ENCODE measurements at places on chromosomes 6 and 20.

- no peak for DNase-seq
Observed at GRCh38 chr6:43260791-43261190, 17.5 kb downstream of the TTBK1 start.

- no peak for DNase-seq
Observed at GRCh38 chr6:134519465-134519864, 201.6 kb upstream of the SGK1 start.

DNA sequence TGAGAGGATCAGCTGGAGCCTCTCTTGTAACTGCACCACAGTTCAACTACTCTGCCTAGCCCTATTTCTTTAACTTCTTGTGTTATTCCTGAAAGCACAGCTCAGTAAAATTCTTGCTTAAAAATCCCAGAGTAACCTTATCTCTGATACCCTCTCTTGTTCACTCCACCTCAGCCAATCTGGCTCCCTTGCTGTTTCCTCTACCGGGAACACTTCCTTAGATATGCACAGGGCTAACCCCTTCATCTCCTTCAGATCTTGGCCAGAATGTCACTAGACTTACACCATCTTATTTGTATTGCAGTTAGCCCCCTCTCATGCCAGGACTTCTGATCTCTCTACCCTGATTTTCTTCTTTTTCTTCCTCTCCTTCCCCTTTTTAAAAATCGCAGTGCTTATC, 2.6 kb upstream of the ZKSCAN3 start:
- DNase-seq = no peak

- DNase-seq = no peak
Observed at GRCh38 chr6:113640051-113640450, 217.1 kb upstream of the MARCKS start.
